ENCODE measurements at places on chromosomes 12 and 14.

GRCh38 chr14:74297986-74298385 is 4.7 kb downstream of the ABCD4 start:
- DNase-seq = no peak

- DNase-seq = no peak
Measured at GRCh38 chr14:70822530-70823185, 13.3 kb upstream of the MAP3K9 start.

- DNase-seq = peak; percentile 60
Measured at GRCh38 chr12:132189378-132190011, 45.2 kb downstream of the NOC4L start.

DNA sequence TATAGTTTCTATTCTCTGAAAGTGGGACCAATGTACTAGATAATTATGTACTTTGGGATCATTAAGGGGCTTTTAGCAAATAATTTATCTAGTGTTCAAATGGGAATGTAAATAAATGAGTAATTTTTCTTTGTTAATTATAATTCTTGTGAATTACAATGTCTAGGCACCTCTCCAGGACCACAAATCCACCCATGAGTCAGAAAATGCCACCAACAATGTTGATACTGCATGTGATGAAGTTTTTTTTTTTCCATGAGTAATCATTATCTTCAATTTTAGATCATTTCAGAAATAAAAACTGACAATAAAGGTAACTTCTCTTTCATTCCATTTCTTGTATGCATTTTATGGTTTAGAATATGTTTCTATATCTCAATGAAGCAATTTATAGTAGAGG is 470.3 kb downstream of the VRK1 start:
- DNase-seq = no peak

DNA sequence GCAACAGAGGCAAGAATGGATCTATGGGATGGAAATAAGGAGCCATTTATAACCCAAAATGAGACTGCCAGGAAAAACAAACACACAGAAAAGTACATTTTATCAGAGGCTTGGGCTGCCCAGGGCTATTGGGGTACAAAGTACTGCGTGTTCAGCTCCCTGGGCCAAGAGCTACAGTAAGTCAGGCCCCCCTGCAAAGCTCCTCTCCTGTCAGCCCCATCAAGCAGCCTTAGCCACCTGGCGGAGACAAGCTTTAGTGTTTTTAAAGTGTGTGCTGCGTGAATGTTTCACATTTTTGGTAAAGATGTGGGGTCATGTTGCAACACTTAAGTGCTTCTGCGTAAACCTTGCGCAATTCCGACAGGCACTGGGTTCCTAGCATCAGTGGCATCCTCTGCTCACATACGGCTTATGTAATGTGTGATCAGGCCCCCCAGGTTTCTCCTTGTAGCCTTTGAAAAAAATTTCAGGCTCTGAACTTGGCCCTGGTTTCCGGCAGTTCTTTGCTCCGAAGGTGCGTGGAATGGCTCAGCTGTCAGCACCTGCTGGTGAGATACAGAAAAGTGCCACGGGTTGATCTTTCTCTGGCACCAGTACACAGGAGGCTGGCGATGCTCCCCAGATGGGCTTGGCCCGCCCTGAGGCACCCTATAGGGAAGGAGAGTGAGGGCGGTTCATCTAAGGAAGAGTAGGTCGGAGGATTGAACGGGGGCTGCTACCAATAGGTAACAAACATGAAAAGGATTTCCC is 198.7 kb upstream of the EEA1 start:
- peak; percentile 25 for DNase-seq

Measured in skin of body (tissue), 3 donors.